Cortex of kidney (tissue), 1 donor: ENCODE measurements at places on chromosomes 7 and 10.

- DNase-seq: no peak
These were observed 50.6 kb downstream of the NKX6-2 start for GRCh38 chr10:132735341-132735775.

DNA sequence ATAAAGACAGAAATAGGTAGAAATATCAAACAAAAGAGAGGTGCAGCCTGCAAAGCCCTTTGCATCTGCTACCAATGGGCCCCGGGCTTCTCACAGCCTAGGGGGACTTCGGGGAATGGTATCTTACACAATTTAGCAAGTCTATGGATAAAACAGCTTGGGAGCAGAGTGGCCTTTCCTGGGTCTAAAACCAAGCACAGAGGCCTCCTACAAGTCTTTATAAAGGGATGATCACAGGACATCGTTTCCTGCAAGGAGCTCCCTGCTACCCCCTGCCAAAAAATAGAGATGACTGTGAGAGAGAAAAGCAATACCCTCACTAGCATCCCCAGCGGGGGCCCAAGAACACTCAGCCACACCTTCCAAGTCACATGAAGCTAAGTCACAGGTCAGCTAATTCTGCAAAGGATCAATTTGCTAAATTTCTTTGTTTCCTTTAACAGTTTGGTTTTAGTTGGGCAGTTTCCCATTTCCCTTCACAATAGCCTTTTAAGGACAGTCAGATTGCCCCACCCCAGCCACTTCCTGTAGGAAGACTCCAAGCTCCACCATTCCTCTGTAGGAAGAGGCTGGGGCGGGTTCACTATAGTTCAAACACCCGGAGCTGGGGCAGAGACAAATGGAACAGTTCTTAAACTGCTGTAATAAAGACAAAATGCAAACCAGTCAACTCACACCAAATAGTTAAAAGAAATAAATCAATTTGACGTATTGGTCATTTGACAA lies 105.5 kb downstream of the SLIT1 start:
- DNase-seq: no peak

DNA sequence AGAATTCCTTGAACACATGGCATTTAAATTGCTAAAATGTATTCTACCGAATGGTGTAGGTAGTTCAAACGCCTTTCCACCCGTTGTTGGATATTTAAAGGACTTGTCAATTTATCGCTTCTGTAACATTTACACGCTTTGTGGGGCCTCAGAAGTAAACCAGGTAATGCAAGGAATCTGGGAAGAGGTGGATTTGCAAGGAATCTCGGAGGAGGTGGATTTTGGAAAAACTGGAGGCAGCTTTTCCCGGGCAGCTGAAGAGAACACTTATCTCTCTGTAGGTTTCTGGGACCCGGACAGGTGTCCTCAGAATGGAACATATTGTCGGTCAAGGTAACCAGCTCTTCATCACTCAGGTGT lies 592 bp upstream of the MAPK8 start:
- DNase-seq: no peak

- no peak for DNase-seq
These were observed 433.6 kb upstream of the GALNT17 start for GRCh38 chr7:70698219-70698832.

GRCh38 chr7:155993420-155994278 lies 181.4 kb upstream of the SHH start:
- no peak for DNase-seq

GRCh38 chr10:22427101-22427500 lies 81.8 kb downstream of the SPAG6 start:
- no peak for DNase-seq

- no peak for DNase-seq
These were observed 186.0 kb upstream of the TCF7L2 start for GRCh38 chr10:112763916-112764520.

DNA sequence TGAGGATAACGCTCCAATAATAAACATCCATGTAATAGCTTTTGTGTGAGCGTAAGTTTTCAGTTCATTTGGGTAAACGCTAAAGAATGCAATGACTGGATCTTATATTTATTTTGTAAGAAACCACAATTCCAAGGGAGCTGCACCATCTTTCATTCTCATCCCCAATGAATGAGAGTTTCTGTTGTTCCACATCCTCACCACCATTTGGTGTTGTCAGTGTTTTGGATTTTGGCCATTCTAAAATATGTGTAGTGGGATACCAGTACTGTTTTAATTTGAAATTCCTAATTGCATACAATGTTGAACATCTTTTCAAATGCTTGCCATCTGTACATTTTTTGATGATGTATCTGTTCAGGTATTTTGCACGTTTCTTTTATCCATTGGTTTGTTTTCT lies 50.9 kb upstream of the SEMA3D start:
- no peak for DNase-seq

DNA sequence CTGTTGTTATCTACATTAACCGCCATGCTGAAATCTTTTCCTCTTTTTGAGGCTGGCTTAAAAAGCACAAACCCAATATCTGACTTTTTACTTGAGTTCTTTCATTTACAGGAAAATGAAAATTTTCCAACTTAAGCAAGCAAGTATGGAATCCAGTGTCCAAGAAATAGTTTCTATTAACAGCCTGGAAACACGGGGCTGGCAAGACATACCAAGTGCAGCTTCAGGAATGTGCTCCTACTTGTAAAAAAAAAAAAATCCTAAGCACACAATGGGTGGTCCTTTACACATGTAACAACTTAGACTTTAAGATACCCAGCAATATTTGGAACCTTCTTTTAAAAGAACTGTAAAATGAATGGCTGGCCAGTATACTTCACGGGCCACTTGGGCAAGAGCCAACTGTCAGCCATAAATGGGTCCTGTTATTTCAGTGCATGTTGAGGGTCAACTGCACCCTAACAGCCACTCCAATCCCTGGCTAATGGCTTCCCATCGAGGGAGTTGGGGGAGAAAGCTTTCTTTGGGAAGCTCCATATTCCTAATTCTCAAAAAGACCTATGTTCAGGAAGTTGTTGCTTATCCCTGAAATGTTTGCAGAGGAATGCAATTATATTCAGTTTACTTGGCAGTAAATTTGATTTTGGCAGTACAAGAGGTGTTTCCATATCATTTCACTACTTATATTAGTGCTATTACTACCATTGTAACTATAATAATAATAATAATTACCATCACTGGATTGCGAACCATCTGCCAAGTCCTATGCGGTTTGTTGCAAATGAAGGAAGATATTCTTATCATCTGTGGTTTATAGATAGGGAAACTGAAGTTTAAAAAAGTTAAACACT lies 236.4 kb upstream of the TMEM72 start:
- no peak for DNase-seq

DNA sequence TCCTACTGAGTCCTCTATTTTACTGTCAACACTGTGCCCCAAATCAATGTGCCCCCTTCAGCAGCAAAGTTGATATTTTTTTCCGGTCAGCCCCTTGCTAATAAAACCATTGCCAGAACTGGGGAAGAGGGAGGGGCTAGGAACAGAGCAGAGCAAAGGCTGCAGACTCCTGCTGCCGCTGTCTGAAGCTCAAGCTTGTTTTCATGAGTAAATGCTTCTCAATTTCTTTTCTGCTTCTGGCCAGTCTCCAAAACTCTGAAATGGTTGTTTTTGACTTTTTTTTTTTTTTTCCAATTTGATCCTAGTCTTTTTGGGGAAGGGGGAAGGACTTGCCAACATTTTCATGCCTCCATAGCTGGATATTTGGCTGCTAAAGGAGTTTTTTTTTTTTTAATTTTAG lies 26.7 kb upstream of the PROSER2 start:
- DNase-seq: no peak

- DNase-seq: no peak
These were observed 699 bp downstream of the GHITM start for GRCh38 chr10:84140036-84140379.

GRCh38 chr7:85882335-85882734 lies 695.5 kb upstream of the SEMA3D start:
- DNase-seq: no peak

DNA sequence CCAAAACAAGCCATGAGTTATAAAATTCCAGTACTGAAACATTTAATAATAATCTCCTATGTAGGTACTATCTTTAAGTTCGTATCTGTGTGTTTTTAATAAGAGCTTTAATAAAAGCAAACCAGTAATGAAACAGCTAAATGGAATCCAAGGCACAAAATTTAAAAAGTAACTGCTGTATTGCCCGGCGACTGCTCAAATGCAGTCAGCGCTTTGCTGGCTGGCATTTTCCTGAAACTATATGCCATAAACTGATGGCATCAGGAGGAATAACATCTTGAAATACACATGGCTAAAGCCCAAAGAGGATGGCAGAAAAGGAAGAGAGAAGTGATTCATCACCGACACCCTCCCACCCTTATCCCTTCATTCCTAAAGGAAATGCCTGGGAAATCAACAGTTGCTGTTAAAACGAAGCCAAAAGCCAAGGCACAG lies 133.1 kb downstream of the CUBN start:
- no peak for DNase-seq

DNA sequence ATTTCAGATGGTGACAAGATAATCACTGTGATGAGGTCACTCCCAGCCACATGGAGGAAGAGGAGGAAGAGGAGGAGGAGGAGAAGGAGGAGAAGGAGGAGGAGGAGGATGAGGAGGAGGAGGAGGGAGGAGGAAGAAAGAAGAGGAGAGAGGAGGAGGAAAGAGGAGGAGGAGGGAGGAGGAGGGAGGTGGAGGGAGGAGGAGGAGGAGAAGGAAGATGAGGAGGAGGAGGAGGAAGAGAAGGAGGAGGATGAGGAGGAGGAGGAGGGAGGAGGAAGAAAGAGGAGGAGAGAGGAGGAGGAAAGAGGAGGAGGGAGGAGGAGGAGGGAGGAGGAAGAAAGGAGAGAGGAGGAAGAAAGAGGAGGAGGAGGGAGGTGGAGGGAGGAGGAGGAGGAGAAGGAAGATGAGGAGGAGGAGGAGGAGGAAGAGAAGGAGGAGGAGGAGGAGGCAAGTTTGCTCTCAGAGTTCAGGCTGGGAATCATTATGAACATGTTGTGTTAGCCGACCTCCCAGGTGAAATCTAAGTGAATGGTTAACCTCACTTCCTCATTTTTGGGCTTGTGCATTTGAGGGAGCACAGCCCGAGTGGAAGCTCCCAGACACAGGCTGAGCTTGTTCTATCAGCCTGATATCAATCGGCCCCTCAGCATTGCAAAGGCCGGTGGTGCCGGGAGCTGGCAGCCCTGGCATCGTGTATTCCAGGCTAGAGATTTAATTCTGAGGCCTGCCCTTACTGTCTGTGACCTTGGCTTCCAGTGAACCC lies 236.2 kb upstream of the PITRM1 start:
- no peak for DNase-seq

DNA sequence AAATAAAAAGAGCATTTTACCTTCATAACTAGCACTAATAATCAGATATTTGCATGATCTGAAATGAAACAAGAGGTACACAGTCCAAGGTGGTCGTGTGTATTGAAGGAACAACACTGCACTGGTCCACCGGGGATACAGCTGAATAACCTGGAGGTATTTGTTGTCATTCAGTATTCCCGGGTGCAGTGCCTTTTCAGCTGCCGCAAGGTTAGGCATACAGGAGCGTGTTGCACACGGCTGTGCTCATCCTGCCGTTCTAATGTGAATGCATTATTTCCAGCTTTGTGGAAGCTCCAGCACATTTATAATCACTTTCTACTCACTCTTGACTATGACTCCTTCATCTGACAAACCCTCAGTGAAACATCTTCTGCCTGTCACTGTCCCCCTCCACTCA lies 377.8 kb downstream of the GFRA1 start:
- DNase-seq: no peak

DNA sequence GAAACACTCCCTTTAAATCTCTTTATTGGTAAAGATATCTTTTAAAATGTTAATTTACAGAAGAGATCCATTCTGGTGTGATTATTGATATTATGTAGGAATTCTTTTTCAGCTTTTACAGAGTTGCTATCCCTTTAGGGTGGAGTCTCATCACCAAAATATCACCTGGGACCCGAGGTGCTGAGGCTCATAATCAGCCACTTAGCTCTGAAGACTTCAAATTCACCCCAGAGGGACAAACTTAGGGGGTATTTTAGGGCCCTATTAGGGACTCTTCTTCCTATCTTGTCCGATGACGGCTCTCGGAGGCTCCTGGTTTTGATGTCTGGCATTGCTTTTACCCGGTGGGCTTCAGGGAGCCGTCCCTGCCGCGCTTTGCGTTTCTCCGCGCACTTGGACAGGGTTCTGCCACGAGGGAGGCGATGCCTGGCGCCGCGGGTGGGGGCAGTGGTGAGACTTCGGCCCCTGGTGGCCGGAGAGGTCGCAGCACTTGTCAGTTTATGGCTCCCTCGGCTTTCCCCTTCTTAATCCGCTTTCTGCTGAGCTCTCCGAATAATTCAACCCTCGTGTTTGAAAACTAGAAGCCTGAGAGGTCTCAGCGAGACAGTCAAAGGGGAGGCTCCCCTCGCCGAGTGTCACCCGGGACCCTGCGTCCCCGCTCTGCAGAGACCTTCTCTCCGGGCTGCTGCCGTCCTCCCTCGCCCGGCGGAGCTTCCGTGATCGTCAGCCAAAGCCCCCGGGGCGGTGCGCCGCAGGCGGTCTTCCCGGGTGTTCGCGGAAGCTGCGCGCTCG lies 27.8 kb downstream of the RBM20 start:
- no peak for DNase-seq

DNA sequence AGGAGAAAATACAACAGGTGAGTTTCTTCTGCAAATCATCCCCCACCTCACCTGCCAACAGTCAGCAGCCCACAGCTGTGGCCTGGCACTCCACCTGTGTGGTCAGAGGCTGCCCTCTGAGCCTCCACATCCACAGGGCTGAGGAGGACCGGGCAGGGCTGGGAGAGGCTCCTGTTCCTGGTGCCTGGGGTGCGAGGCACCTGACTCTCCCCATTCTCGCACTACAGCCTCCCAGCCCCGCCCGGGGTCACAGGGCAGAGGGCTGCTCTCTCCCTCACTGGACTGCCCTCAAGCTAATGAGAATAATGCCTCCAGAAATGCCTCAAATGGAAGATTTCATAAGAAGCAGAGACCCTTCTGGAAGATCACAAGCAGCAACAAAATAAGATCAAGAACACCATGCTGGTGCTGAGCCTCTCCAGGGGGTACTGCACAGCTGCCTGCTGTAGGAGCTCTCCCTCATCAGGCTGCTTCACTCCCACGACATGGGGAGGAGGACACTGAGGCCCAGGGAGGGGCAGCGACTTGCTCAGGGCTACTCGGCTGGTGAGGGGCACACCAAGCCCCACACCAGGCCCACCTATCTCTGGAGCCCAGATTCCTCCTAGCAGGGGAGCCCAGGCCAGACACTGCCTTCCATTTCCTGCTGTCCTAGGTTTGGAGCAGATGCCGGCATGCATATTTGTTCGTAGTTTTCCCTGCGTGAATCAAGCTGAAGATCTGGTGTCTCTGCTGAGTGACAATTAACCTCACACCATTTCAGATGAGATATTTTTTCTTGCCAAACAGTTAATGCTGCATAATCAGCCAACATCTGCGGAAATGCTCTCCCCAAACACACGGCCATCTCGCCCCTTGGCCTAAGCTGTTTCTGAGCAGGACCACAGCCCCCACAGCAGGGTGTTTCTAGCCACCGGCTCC lies 76.5 kb downstream of the FAM53B start:
- no peak for DNase-seq

DNA sequence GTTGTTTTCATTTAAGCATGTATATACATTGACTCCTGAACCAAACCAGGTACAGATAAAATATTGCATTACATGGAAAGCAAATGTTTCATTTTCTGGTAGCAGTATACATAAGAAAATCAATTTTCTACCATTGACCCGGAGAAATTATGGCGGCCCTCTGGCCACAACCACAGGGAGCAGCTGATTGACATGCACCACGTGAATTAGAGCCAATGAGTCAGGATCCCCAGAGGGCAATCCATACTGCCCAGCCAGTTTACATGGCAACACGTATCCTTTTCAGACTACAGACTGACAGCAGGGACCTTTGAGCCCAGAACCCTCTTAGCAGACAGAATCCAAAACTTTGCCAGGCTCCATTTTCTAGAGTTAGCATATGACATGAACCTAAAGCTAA lies 272.2 kb upstream of the NEBL start:
- DNase-seq: no peak
